ENCODE measurements at places on chromosomes 2 and 18.

- no peak for DNase-seq
Measured at GRCh38 chr2:191045141-191045540, 31.2 kb upstream of the STAT1 start.

- no peak for DNase-seq
Measured at GRCh38 chr2:60446413-60447267, 106.8 kb downstream of the BCL11A start.

DNA sequence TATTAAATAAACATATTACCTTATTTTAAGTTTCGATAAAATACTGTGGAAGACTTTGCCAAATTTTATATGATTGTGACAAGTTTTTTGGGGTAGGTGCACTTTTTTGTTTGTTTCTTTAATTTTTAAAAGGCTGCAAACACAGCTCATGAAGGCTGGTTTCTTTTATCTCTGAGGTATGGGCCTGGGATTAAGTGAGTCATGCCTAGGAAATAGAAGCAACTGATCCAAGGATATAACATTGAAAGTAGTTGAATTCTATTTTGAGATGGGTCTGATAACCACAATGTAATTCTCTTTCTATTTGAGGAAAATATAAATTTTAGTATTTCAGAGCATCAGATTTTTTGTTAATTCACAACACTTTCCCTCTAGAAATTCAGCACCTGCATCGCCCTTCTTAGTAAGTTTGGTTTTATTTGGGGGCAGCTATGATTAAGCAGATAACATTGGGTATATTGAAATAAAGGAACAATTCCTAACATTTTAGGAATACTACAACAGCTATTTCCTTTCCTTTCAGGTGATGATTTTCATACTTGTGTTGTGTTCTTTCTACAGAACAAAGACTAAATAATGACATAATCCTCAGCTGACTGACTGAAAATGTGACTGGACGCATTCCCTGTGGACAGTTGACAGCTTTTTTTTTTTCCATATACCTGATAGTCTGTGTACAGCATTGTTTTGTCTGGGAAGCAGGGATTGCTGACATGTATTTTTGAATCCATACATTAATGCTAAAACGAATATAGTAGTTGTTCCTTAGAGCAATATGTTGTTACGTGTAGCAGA lies 16.8 kb downstream of the RBM45 start:
- no peak for DNase-seq

DNA sequence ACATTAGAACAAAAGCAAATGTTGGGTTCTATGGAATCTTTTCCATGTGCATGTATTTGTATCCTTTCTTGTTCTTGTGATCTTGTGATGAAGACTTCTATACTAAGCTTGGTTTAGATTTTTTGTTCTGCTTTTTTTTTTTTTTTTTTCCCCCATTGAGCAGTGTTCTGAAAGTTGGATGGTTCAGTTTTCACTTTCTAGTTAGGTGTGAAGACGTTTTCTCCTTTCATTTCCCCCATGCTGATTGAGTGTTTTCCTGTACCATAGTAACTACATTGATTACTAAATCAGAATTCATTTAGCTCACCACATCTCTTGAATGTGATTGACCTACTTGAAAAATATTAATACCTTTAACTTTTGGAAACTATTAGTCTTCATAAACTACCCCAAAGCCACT lies 34.1 kb downstream of the NOP58 start:
- no peak for DNase-seq

DNA sequence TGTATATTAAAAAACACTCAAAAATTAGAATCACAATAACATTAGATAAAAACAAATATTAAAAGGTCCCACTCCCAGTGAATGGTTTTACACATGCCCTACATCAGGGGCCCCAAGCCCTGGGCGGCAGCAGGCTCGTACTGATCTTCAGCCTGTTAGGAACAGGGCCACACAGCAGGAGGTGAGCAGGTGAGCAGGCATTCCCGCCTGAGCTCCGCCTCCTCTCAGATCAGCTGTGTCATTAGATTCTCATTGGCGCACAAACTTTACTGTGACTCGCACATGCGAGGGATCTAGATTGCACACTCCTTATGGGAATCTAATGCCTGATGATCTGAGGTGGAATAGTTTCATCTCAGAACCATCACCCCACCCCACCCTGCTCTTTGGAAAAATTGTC lies 74.2 kb downstream of the MBD2 start:
- no peak for DNase-seq

DNA sequence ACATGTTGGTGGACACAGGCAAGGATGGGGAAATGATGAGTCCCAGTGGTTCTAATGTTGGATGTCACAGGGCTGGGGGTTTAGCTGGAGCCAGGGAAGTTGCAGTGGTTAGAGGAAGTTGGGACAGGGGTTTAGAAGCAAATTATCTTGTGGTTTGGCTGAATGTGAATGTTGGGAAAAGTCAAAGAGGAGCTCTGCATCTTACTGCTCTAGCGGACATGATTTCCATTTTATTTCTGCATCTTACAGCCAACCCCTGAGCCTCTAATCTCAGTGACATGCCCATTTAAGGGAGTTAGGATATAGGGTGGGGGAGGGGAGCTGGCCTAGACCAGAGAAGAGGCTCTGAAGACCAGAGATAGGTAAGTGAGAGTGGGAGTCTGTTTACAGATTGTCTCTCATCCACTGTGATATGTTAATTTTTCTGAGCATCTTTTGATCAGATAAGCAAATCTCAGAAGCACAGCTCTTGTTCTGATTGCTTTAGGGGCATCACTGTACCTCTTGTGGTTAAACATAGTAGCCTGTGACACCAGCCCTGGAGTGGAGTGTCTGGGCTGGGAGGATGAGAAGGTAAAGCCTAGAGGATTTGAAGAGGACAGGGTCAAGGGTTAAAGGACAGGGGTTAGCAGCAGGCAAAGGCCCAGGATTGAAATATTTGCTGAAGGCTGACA lies 43.6 kb downstream of the SETBP1 start:
- DNase-seq: no peak

- no peak for DNase-seq
Measured at GRCh38 chr2:58918141-58918540, 677.0 kb upstream of the FANCL start.

GRCh38 chr2:231725476-231725875 lies 17.2 kb downstream of the PTMA start:
- DNase-seq: no peak

GRCh38 chr2:234500394-234501006 lies 3.6 kb upstream of the ARL4C start:
- peak; percentile 53 for DNase-seq

- DNase-seq: no peak
Measured at GRCh38 chr2:241798081-241798630, 10.8 kb upstream of the NEU4 start.

DNA sequence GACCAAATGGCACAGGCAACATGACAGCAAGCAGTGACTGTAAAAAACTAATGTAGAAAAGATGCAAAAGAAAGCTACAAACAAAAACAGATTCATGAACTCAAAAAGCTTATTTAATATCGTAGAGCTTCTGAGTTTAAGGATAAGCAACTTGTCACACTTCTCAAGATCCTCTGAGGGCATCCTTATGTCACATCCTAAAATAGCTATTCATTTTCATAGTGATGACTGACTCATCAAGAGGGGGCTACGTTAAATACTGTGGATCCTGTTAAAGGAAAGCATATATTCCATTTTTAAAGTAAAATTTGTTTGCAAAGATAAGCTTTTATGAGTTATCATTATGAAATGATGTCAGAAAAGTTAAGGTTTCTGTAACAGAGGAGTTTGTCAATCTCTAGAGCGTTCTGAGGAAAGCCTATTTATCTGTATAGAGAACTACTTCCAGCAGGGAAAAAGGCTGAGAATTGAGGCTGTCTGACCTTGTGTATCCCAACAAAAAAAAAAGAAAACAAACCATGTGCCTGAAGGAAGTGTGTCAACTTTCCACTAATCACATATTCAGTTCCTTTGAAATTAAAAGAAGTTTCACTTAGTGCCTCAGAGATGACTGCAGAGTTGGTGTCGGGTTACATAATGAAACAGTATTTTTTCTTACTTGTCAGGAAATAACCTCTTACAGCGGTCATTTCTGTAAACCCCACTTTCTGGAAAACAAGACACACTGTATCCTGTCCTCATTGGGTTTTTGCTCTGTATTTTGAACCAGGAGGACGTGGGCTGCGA lies 115.5 kb downstream of the ESCO1 start:
- DNase-seq: no peak

GRCh38 chr2:184654945-184655344 lies 56.6 kb downstream of the ZNF804A start:
- DNase-seq: no peak

All from stimulated activated CD8-positive, alpha-beta memory T cell treated with anti-CD3 and anti-CD28 coated beads, Interleukin-4, amount 100 ng/mL, for 4 hours (primary cell).